ENCODE measurements at places on chromosomes 3 and 15. TPM values are rescaled to one million over a fixed set of nuclear protein-coding genes. Genes with fewer than 3 reads are reported as not detected.

The PLD1 gene
- 29.8 TPM for total RNA-seq

The TMEM39A gene
- total RNA-seq, result 53.2 TPM

The ALCAM gene
- 60.4 TPM for total RNA-seq

The ATXN7 gene
- total RNA-seq, result 26.6 TPM

The CLDN16 gene
- 73.5 TPM for total RNA-seq

The COPG1 gene
- 129 TPM for total RNA-seq

All from metanephros (tissue), 2 donors.